ENCODE measurements at places on chromosomes 12 and 14.

GRCh38 chr12:99393763-99394162 is 253.8 kb upstream of the GARIN6 start:
- DNase-seq: no peak

GRCh38 chr14:49999826-50000379 is 107.0 kb downstream of the ARF6 start:
- DNase-seq: no peak

DNA sequence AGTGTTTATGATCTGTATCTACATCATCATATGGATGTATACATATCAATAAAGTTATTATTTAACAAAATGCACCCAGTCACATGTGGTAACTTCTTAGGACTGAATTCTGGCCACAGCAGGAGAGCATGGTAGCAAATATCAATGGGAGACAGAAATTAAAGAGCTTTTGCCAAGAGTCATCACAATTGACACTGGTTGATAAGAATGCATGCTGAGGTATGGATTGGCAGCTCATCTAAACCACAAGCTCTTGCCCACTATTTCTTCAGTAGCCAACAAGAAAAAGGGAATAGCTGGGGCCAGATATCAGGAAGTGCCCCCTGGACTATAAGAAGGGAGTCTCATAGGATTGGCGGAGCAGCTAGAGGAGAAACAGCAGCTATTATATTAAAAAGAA is 9.4 kb upstream of the PTGR2 start:
- DNase-seq: no peak

- peak; percentile 54 for DNase-seq
These were observed 32.4 kb downstream of the PLEKHG7 start for GRCh38 chr12:92735131-92735721.

- no peak for DNase-seq
These were observed 207.8 kb downstream of the RBM19 start for GRCh38 chr12:113758165-113758924.

DNA sequence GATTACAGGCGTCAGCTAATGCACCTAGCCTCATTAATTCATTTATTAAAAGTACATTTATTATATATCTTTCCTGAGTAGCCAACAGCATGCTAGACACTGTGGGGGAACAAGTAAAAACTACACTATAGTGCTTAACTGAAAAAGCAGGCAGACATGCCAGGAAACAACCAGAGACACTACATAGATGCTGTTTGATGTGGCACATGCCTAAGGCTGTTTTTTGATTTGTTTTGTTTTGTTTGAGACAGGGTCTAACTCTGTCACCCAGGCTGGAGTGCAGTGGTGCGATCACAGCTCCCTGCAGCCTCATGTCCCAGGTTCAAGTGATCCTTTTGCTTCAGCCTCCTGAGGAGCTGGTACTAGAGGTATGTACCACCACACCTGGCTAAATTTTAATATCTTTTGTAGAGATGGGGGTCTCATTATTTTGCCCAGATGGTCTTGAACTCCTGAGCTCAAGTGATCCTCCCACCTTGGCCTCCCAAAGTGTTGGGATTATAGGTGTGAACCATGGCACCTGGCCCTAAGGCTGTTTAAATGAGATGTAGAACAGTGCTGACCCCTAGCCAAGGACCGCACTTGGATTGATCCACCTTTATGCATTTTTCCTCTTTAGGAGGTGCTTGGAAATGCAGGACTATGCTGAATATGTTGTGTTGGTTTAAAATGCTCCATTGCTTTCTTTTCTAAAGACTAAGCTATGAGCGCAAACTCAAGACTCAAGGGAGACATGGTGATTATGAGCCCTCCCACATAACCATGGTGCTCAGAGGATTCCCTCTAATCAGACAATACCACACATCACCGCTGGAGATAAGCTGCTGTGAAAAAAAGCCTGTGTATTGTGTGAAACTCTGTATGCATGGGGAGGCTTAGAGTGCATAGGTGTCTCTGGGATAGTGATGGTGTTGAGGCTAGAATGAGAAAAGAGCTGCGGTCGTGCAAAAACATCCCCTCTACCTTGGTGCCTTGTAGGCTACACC is 10.5 kb upstream of the C14orf93 start:
- DNase-seq: no peak

- peak; percentile 13 for DNase-seq
These were observed 8.0 kb downstream of the CLEC12B start for GRCh38 chr12:10018386-10018785.
